ENCODE measurements at places on chromosomes 13 and 19.
A peak's percentile ranks its signal among the peaks of the same experiment; 100 is the strongest.

DNA sequence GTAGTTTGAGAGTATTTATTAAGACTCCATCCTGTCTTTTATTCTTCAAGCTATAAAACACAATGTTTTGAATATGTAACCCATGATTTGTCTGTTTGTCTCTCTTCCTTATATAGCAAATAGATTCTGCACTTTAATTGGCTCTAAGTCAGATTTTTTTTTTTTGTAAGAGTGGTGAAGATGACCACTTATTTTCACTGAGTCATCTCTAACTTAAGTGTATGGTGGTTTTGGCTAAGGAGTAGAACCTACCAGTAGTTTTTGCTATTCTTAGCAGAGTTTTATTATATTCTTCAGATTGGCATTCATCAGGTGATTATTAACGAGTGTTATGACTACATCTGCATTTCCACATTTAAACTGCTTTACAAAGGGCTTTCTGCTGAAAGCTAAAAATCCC lies 194.7 kb downstream of the LMO7 start:
- no peak for DNase-seq

GRCh38 chr13:41025518-41025917 lies 6.4 kb upstream of the ELF1 start:
- DNase-seq = no peak

DNA sequence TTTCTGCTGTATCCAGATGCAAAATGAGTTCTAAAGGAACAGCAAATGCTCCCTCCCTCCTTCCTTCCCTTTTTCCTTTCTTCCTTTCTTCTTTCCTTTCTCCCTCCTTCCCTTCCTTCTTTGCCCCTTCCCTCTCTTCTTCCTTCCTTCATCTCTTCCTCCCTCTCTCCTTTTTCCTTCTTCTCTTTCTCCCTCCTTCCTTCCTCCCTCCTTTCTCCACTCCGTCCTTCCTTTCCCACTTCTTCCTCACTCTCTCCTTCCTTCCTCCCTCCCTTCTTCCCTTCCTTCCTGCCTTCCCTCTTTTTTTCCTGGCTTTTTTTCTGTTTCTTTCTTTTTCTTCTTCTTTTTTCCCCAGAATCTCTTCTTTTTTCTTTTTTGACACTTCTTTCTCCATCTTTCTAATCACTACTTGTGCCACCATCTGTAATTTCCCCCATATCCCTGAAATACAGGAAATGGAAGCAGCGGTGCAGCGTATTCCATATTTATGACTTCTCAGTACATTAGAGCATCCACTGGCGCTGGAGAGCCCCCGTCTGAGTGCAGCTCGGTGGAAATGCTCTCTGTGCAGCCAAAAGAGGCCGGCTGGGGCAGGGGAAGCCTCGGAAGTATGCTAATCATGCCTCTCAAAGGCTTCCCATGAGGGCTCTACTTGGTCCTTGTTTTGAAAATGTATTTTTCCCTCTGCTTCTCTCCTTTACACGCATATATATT lies 275.6 kb downstream of the TSHZ3 start:
- no peak for DNase-seq

GRCh38 chr13:38763446-38764381 lies 76.8 kb downstream of the FREM2 start:
- DNase-seq = peak; percentile 22

- no peak for DNase-seq
Measured at GRCh38 chr13:49784886-49785570, 7.5 kb downstream of the KPNA3 start.

DNA sequence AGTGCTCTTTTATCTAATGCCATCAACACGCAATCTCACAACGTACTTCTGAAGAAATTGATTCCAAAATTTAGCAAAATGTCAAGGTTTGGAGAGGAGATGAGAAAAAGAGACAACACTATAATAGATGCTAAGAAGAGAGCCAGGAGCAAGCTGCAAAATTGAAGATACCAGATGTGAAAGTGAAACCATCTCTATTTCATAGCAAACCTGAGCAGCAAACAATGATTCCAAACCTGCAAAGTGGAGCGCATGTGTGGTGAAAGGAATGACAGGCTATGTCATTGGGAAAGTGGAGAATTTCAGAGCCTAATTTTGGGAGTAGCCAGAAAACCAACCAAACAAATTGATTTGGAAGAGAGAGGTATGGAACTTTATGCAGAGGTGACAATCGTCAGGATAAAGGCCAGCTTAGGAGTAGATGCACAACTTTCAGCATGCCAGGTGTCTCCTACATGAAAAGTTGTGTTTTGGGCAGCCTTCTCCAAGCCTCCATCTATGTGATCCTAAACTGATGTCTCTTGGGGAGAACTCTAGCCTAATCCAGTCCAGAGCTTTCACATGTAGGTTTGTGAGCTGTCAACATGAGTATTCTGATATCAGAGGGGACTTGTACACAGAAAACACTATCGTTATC lies 158.4 kb upstream of the FNDC3A start:
- no peak for DNase-seq

- DNase-seq = no peak
Measured at GRCh38 chr19:20325151-20325550, 158.1 kb downstream of the ZNF486 start.

DNA sequence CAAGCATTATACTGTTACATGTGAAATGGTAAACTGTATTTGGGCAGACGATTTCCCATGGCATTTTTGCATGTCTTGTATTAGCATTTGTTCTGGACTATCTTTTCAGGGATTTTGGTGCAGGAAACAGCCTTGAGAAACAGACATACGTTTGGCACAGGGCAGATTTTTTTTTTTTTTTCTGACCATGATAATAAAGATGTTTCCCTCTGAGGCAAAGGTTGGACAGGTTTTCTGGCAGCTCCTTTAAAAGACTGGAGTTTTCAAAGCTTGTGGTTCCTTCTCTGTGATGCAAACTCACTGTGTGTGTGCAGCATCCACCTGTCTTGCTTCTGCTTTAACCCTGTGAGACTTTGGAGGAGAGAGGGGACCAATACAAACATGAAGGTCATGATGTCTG lies 63.0 kb downstream of the NBEA start:
- DNase-seq = no peak

DNA sequence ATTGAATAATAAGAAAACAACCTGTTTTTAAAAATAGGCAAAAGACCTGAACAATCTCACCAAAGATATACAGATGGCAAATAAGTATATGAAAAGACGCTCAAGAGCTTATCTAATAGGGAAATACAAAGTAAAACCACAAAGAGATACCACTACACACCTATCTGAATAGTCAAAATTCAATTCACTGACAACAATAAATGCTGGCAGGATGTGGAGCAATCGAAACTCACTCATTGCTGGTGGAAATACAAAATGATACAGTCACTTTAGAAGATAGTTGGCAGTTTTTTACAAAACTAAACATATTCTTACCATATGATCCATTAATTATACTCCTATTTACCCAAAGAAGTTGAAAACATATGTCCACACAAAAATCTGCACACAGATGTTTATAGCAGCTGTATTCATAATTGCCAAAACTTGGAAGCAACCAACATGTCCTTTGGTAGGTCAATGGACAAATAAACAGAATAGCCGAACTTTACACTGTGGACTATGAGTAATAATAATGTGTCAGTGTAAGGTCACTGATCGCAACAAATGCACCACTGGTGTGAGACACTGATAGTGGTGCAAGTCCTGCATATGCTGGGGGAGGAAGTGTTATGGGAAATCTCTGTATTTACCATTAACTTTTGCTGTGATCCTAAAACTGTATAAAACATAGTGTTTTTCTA lies 20.8 kb downstream of the ZC3H13 start:
- DNase-seq = no peak

- DNase-seq = peak; percentile 28
Measured at GRCh38 chr19:11382898-11383705, 1.0 kb downstream of the EPOR start.

DNA sequence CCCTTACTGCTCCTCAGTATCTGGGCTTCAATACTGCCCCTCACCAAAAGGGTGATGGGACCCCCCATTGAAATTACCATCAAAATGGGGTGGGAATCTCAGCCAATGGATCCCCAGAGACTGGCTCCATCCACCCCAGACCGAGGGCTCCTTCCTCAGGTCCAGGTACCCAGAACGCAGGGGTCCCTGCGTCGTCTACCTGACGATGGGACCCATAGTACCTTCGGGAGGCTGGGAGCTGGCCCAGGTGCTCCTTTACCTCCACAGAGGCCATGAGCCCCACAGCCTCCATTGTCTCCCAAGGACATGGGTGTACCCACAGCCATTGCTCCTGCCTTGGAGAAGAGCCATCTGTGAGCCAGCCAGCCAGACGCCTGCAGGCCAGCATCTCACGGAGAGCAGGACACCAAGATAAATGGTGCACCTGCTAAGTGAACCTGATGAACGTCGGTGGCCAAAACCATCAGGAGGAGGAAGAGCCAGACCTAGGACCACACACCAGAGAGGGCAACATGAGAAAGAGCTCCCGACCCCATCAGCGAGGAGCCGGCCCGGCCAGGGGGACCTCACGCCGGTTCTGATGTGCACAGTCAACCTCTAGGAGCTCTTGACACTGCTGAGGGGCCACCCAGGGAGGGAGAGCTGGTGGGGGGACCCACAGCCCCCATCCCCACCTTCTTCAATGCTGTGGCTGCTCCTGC lies 156.8 kb upstream of the SOX1 start:
- DNase-seq = no peak

DNA sequence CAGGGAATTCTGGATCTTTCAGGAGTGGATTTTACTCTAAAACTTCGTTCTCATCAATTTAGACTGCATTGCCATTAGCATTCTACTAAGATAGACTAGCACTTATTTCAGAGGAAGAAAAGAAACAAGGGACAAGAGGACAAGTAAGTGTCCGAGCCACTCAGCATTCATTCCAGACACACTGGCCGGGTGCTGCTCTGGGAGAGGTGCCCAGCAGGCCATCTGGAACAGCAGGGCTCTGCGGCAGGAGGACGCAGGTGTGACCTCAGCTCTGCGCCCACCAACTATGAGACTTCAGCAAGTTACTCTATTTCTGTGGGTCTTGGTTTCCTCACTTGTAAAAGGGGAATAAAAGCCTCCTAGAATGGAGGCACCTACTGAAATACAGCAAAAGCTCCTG lies 4.2 kb downstream of the EPS15L1 start:
- no peak for DNase-seq

DNA sequence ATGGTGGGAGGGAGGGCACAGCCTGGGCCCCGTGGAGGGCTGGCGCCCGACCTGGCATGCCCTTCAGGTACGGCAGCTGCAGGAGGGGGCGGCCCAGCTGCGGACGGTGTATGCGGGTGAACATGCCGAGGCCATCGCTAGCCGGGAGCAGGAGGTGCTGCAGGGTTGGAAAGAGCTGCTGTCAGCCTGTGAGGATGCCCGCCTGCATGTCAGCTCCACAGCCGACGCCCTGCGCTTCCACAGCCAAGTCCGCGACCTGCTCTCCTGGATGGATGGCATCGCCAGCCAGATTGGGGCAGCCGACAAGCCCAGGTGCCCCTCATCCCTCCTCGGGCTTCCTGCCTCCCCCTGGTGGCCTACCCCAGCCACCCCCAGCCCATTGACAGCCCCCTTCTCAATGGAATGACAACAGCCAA lies 16.6 kb upstream of the SHKBP1 start:
- DNase-seq = no peak
